Neural crest cell (in vitro differentiated cells): ENCODE measurements at places on chromosomes 13 and 19.

DNA sequence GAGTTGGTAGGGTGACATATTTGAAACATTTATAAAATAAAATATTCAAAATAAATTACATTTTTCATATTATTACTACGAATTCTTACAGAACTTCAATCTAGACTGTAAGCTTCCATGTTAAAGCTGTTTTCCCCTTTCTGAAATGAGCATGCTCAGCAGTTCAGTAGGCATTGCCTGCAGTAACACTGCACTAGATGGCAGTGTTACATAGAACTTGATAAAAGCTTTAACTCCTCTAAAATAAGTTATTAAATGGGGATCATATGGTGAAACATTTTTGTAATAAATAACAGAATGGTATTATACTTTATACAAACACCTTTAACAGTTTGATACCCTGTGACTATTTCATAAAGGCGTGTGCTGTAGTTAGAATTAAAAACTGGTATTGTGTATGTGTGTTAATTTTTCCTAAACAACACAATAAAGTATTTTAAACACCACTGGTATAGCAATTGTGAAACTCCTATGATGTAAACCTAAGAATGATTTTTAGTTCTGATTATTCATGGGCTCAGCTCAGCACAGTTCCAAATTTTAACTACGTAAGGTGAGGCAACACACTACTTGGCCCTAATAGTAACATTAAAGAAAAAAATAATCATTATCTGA, 11.6 kb upstream of the GPR18 start:
- no peak for DNase-seq

- DNase-seq = no peak
Measured at GRCh38 chr19:34692549-34692948, 15.1 kb downstream of the ZNF302 start.

- DNase-seq = no peak
Measured at GRCh38 chr13:75458696-75459422, 23.1 kb downstream of the TBC1D4 start.

- DNase-seq = no peak
Measured at GRCh38 chr13:112985803-112986408, 16.9 kb downstream of the MCF2L start.

- no peak for DNase-seq
Measured at GRCh38 chr13:95564091-95564490, 11.6 kb downstream of the CLDN10 start.

DNA sequence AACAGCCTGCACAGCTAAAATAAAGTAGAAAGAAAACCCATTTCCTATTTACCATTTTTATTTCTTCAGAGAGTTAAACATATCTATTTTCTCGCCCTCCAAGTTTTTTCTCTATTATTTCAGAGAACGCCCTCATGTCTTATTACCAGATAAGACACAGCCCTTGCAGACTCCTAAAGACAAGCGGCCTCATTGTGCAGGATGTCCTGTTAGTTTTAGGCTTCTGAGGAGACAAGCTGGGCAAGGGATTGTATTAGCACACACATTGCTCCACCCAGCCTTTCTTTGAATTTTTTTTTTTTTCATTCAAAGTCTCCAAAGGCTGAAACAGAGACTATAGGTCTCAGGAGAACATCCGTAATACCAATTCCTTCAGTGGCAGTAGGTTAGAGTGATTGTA, 101.8 kb upstream of the UBL3 start:
- DNase-seq = no peak

DNA sequence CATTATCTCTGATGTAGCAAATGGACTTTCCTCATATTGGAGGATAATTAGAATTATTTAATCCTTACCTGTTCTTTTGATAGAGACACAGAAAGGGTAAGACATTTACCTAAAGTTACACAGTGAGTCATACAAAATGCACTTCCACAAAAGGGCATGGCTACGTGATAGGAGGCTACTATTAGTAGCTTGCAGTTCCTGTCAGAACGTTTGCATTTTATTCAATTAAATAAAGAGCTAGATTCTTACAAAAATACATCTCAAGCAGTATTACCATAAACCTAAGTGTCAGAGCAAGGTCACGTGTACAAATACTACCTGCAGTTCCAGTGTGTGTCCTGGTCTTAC, 120.6 kb downstream of the ESD start:
- no peak for DNase-seq

- no peak for DNase-seq
Measured at GRCh38 chr13:32320528-32320927, 5.2 kb downstream of the BRCA2 start.

GRCh38 chr19:3605770-3606169, 905 bp downstream of the TBXA2R start:
- DNase-seq = no peak

GRCh38 chr13:28628241-28628640, 30.7 kb upstream of the POMP start:
- DNase-seq = no peak
